ENCODE measurements at places on chromosomes 1 and 21.

- no peak for DNase-seq
Measured at GRCh38 chr1:54695764-54696163, 19.9 kb upstream of the TTC4 start.

GRCh38 chr1:3564921-3565831, 46.1 kb downstream of the MEGF6 start:
- peak; percentile 28 for DNase-seq

DNA sequence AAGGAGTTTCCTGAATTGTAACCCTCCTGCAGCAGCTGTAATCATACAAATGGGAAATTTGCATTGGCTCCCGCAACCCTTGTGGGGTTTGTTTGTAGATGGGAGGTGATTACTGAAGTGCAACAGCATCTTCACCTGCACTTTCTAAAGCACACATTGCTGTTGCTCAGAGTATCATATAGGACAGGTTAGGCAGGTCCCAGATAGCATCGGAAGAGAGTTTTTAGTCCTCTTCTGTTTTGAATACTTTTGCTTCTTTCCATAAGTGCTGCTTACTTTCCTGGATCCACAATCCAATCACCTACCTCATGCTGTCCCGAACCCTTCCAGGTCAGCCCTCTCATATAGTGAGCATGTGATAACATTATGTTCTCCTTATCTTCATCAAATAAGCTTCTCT, 300.4 kb downstream of the PTPRC start:
- DNase-seq: no peak

DNA sequence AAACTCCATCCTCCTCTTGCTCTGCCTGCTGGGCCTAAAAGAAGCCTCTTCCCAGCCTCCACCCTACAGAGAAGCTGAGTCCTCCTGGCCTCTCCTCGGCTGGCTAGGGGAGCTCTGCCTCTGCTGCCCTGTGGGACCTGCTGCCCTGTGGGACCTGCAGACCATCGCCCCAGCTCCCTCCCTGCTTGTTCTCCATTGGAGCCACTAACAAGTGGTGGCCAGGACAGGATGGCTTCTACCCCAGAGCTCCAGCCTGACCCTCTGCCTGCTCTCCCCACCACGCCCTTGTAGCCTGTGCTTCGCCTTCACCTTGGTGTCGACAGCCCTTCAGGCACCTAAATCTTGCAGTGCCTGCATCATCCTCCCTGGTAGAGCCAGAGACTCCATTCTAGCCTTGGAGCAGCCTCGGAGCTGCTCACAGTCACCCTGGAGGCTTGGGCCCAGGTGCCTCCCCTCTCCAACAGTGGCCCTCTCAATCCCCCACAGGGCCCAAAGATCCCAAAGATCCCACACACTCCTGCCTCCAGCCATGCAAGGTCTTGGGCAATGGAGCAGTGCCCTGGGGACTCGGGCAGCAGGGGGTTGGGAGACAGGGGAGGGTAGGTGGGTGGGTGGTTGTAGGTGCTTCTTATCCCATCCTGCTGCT, 3.0 kb downstream of the EPS8L3 start:
- DNase-seq: no peak

GRCh38 chr1:201215531-201216357, 25.1 kb downstream of the IGFN1 start:
- peak; percentile 30 for DNase-seq

GRCh38 chr1:26237230-26237966, 3.4 kb downstream of the CEP85 start:
- DNase-seq: no peak

GRCh38 chr1:116777831-116778830, 23.9 kb downstream of the CD2 start:
- DNase-seq: no peak

DNA sequence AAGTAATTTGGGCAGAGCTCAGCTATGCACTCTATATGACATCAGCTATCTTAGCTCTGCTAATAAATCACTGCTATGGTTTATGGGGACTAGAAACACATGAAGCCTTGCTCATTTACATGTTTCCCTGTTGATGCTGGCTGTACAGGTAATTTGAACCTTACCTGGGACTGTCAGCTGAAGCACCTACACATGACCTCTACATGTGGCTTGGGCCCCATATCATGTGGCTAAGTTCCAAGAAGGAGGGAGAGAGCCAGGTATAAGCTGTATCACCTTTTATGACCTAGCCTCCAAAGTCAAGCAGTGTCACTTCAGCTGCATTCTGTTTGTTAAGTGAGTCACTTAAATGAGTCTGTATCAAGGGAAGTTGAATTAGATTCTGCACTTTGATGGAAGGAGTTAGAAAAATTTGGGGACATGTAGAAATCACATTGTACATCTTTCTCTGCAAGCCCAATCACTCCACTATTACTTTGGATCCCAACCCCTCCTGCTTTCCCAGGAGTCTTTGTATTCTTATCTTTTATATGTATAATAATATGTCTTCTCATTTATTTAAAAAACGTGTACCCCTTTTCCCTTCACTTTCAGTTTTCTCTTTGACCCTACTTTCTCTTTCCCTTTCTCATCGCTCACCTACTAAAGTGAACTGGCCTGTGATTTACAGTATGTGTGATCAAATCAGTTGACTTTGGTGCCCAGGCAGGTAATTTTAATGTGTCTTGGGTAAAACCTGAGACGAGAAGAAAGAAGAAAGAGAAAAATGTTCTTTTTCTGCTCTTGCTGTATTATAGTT, 53.4 kb upstream of the PRKACB start:
- no peak for DNase-seq

DNA sequence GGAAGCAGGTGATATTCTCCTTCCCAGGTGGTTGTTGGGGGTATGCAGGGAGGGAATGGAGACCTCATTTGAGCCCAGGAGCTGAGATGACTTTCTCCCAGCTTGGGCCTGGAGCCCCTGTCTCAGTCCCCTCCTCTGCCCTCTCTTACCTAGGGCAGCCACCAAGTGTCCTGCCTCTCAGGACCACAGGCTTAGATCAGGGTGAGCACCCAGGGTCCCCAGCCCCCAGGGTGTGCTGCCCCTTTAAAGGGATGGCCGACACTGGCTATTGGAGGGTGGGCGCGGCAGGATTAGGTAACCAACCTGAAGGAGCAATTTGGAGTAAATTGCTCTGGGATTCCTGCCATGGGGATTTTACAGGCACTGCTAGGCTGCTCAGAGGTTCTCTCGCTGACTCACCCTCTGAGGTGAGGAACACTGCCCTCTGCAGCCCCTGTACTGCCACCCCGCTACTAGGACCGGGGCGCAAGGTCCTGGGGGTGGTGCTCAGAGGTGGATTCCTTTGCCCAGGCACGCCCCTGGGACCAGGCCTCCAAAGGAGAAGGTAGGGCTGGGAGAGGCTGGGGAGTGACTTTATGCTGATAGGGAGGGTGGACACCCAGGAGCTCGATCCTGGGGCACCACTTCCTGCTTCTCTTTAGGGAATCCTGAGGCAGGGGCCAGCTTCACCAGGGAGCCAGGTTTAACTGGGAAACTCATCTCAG, 1.5 kb downstream of the RPS6KA1 start:
- peak; percentile 28 for DNase-seq

DNA sequence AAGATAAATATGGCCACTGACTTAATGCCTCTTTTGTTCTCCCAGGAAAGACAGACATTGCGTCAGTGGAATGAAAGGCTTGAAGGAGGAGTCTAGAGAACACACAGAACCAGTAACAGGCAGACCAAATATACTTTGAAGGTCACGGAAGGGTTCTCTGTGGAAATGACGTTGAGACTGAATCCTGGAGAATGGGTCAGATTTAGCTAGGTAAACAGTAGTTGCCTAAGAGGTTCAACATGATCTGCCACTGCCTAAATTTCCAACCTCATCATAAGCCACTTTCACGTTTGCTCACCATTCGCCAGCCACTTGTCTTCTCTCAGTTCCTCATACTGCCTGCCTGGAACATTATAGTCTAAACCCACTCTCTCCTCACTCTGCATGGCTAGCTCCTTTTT, 20.5 kb downstream of the PLA2G4A start:
- DNase-seq: no peak

GRCh38 chr1:51898090-51898734, 19.7 kb upstream of the NRDC start:
- DNase-seq: no peak

DNA sequence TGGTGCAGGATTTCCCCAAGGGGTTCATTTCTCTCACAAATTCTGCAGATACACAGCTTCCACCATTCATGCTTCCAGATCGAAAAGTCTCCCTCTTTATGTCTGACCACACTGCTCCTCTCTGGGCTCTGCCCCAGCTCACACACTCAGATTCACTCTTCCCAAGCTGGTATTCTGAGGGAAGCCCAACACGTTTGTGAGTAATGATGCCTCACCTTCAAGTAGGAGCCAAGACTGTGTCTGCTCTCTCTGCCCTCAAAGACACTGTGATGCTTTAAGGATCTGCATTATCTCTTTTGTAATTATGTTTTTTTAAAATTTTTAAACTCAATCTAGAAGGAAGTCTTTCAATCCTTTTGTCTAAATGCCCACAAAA, 19.8 kb downstream of the PRAMEF11 start:
- DNase-seq: no peak

GRCh38 chr1:199404191-199404590, 623.3 kb upstream of the NR5A2 start:
- no peak for DNase-seq

GRCh38 chr1:198030682-198031081, 113.5 kb downstream of the LHX9 start:
- DNase-seq: no peak

- no peak for DNase-seq
Measured at GRCh38 chr1:92951141-92951582, 10.1 kb downstream of the DIPK1A start.

- DNase-seq: no peak
Measured at GRCh38 chr21:31348188-31348587, 4.1 kb upstream of the TIAM1 start.

DNA sequence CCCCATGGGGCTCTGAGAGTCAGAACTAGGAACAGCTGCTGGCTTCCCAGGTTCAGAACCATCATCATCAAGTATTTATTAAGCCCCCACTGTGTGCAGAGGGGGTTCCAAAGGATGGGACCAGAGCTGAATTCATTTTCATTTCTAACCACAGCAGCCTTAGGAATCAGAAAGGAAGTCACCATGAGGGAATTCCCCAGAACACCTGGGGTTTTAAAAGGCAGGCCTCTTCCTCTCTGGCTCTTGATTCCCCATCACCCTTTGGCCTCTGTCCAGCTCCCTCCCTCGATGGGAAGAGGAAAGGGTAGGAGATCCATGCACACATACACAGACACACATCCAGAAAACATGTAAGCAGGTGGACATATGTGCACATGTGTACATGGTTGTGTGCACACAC, 1.3 kb upstream of the KCNN3 start:
- DNase-seq: no peak

- DNase-seq: no peak
Measured at GRCh38 chr21:33126569-33126968, 56.6 kb downstream of the OLIG1 start.

Measured in Kasumi-1 (cell line).